ENCODE measurements at places on chromosomes 2 and 18.

- DNase-seq = no peak
Observed at GRCh38 chr18:79371561-79372121, 24.1 kb upstream of the NFATC1 start.

DNA sequence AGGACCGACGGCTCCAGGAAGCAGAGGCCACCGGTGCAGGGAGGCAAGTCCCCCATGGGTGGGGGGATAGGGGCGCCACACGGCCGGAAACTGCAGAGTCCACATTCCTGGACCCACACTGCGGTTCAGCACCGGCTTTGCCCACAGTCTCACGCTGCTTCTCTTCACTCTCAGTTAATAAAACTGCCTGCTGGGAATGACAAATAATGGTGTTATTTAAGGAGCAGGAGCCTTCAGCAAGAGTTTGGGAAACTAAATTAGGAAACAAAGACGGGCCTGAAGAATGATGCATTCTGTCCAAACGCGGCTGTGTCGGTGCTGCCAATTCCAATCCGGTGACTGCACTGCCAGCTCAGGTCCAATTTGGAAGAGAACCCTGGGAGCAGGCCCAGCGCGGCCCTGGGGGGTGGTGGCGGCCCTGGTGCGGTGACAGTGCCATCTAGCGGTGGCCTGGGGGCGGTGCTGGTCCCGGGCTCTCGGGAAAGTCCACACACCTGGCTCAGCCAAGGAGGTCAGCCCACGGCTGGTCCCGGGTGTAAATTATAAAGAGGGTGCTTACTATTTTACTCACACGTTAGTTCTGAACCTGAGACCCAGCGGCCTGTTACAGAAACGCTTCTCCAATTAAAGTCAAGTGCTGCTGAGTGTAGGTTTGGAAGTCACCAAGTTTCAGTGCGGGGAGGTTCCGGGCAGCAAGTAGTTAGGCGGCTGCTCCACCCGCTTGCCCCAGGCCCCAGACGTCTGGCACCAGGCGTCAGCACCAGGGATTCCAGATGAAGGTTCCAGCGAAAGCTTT is 73.1 kb upstream of the PXDN start:
- DNase-seq = peak; percentile 75

DNA sequence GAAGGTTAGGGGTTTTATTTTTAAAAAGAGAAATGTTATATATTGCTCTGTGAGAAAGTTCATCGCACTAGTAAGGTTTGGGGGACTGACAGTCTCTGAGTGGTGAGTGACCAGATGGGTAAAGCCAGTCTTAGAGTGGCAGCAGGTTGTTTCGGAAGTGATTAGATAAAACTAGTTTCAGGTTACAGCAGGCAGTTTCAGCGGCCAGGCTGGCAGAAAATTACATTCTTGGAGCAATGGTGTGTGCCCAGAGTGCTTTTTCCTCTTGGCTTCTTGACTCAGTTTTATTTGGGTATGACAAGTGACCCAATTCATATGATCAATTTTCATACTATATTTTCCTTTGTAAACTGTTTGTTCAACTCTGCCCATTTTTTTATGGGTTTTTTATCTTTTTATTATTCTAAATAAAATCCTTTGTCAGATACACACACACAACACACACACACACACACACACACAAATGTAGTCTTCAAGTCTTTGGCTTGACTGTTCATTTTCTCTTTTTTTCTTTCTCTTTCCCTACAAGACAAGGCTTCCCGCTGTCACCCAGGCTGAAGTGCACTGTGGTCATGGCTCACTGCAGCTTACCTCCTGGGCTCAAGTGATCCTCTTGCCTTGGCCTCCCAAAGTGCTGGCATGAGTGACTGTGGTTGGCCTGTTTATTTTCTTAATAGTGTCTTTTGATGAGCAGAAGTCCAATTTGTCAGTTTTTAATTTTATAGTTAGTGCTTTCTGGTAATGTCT is 30.9 kb downstream of the RALBP1 start:
- DNase-seq = no peak

DNA sequence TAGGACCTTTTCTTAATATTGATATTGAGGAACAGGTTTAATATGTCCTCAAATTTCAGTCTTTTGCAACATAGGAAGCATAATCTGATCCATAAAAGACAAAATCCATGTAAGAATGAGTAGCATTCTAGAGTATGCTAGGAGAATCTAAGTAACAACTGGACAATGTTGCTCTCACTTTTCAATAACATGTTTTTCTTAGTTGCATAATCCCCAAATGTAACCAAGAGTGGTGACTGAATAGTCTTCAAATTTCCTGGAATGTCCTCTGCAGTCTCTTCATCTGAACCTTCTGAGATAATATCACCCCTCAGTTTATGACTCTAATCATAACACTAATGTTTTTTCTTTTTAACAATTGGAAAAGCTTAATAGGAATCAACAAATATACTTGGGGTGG is 110.0 kb upstream of the ZEB2 start:
- no peak for DNase-seq

- no peak for DNase-seq
Observed at GRCh38 chr2:36058076-36058475, 297.5 kb upstream of the CRIM1 start.

DNA sequence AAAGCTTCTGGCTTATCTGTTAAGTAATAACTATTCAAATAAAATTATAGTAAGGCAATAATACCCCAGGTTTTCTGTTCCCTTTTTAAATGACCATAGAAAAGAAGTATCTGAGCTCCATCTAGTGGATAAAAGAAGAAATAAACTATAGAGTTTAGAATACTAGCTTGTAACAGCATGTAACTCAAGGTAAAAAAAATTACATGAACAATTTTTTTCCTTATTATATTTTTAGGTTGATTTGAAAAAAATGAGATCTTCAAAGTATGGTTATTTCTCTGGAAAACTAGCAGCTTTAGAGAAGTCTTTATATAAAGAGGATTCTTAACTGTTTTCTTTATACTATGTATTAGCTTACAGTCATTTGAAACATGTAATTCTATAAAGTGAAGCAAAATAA is 58.1 kb downstream of the NCKAP1 start:
- DNase-seq = no peak

DNA sequence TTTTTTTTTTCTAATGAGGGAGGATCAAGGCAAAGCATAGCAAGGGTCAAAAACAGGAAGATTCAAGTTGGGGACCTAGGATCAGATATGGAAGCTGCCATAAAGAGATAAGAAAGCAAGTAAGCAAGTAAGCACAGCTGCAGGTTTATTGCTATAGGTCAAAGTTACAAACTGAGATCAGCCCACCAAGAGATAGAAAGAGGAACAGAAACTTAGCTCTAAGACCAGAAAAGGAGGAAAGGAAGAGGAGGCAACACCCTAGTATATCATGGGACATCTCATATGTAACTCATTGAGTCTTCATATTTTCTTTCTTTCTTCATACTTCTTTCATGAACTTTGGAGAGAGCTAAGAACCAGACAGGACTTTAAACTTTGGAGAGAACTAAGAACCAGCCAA is 295.9 kb upstream of the CRIM1 start:
- no peak for DNase-seq

- no peak for DNase-seq
Observed at GRCh38 chr18:24136967-24137373, 1.9 kb upstream of the CABYR start.

DNA sequence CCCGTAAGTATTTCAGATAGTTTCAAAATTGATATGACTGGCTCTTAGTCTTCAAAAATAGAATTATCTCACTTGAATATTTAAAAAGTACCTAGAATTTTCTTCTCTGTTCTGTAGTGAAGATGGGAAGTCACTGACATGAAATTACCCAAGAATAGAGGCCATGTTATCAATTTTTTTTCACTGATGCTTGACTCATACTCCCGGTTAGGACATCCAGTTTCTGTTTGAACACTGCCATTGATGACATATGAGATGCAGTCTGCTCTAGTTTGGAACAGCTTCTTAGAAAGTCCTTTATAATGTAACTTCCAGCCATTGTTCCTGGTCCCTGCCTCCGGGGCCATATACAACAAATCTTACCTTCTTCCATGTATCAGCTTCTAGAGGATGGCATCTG is 26.0 kb downstream of the MAP3K20 start:
- no peak for DNase-seq

GRCh38 chr2:25787020-25787419 is 91.3 kb downstream of the ASXL2 start:
- no peak for DNase-seq

Measured in HS-27A (cell line).